Activated T-helper 1 cell treated with Interleukin-2 at 50 U/mL for 16 hours (primary cell): ENCODE measurements at places on chromosomes 3 and 15.

- DNase-seq = no peak
Measured at GRCh38 chr15:57500256-57500655, 91.4 kb upstream of the MYZAP start.

DNA sequence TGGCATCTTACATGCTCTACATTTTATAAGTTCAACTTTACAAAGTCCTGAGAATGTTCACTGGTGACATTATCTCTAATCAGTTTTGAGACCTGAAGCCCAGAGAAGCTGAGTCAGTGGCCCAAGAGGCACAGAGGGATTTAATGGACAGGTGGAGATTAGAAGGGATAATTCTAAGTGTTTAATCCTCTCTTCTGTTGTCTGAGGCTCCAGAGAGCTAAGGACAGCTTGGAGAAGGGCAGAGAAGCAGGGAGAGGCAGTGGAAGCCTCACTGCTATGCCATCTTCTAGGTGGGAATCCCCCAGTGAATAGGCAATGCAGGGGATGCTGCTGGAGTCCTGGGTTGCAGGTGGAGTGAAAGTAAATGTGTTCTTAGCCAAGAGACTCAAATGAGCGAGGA lies 369.4 kb upstream of the SLCO3A1 start:
- no peak for DNase-seq

DNA sequence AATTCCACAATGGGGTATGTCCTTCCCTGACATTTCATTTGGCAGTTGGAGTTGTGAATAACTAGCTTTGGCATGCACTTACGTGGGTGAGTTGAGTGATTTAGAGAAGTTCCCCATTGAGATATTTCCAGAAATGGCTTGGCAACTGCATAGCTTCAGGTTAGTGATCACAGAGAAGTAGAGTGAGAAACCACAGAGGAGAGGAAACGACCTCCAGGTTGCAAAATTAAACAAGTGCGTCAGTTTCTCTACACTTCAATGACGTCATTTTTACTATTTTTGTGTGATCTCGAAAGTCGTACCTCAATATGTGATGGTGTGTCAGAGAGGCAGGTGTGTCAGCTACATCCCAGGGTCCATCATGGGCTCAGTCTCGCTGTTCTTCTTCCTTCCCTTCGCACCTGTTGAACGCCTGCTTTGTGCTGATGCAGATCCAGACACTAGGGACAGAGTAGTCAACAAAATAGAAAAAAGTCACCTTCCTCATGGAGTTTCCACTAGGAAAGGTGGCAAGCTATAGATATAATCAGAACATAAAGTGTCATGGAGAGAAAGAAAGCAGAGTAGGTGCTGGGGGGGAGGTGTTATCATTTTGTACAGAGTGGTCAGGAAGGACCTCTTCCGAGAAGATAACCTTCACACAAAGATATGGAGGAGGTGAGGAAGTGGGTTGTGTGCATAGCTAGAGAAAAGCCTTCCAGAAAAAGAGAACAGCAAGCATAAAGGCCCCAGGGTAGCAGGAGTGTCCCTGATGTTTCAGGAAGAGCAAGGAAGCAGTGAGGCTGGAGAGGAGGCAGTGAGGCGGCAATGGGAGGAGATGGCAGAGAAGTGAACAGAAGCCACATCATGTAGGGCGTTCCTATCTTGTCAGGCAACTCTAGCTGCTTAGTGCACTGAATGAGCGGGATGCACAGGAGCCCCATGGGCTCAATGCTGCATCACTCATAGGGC lies 75.6 kb downstream of the MCTP2 start:
- DNase-seq = no peak

DNA sequence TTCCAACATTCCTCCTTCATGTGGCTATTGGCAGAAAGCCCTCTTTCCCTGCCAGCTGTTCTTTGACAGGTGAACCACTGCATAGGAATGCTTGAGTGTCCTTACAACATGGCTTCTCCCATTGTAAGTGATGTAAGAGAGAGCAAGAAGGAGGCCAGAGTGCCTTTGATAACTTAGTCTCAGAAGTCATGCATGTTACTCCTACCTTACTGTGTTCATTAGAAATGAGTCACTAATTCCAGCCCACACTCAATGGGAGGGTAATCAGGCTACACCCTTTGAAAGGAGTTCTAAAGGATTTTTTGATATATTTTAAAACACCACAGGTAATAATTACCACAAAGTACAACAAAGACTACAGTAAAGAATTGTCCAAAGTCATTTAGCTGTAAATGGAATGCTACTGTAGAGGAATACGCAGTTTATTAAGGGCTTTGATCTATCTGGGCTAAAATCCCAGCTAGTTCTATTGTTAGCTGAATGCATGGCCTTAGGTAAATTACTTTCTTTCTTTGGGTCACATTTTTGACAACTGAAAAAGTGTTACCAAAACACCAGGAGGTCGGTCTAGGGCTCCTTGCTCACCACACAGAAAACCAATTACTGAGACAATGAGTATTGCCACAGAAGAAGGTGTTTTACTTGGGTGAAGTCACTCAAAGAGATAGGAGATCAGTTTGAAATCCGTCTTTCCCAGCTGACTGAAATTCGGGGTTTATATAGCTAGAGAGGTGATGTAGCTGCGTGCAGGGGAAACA lies 154.9 kb downstream of the GRM7 start:
- no peak for DNase-seq

GRCh38 chr3:197393711-197394110 lies 95.3 kb upstream of the DLG1 start:
- DNase-seq = no peak

GRCh38 chr15:68508485-68509189 lies 70.2 kb upstream of the CORO2B start:
- no peak for DNase-seq

DNA sequence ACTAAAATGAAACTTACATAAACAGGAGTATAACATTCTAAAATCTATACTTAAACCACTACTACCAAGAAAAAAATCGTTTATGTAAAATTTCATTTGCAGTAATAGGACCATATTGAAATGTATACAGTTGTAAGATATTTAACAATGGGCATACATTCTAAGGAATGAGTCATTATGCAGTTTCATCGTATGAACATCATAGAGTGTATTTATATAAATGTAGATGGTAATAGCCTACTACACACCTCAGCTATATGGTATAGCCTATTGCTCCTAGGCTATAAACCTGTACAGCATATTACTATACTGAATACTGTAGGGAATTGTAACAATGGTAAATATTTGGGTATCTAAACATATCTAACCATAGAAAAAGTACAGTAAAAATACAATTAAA lies 79.5 kb downstream of the DPH6 start:
- no peak for DNase-seq

GRCh38 chr3:31714495-31715280 lies 182.0 kb downstream of the STT3B start:
- no peak for DNase-seq

DNA sequence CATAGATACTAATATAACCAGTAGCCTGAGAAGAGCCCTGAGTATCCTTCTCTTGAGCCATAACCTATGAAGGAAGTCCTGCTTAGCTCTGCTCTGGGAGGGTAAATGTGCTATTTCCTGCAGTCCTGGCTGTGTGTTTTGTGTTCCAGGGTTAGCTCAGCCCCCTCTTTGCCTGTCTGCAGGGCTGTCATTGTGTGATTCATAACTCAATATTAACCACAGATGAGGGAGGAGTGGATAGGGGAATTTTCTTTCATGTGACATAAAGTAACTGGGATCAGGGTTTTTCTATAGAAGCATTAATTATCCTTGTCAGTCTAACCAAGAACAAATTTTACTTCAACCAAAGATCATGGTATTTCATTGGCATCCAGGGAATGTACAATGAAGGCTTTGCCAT lies 183.3 kb upstream of the ZBTB20 start:
- DNase-seq = no peak
